AG20443 (cell line): ENCODE measurements at places on chromosomes 4 and X.

DNA sequence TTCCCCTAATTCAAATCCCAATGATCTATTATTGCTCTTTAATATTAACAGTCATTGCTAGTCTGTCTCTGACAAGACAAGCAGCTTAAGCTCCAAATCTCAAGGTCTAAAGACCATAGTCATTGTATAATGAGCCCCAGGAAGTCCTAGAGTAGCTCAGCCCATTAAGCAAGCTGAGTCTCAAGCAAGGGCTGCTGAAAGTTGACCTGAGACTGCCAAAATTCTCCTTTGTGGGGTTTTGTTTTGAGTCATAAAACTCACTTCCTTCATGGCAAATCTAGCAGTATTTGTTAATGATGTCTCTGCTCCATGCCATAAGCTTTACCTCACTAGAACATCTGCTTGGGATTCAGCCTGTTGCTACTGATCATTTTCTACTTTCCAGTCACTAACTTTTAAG lies 313.2 kb downstream of the ANTXR2 start:
- DNase-seq, result no peak

GRCh38 chrX:68147848-68148247 lies 285.4 kb downstream of the OPHN1 start:
- DNase-seq, result no peak

DNA sequence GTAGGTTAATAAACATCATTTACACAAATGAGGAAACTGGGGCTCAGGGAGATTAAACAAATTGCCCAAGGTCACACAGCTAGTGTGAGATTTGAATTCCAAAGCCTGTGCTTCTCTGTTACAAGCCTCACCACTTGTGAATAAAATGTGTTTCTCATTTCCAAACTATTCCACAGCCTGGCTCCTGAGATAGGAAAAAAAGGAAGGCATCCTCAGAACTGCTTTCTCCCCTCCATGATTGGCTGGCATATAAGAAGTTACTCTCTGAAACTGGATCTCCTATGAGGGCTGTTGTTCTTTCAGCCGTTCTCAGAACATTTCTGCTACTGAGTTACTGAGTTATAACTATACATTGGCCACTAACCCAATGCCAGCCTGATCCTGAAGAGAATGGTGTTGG lies 237.9 kb downstream of the MAML3 start:
- no peak for DNase-seq

- DNase-seq, result no peak
Observed at GRCh38 chr4:38870098-38870808, 2.6 kb downstream of the FAM114A1 start.

DNA sequence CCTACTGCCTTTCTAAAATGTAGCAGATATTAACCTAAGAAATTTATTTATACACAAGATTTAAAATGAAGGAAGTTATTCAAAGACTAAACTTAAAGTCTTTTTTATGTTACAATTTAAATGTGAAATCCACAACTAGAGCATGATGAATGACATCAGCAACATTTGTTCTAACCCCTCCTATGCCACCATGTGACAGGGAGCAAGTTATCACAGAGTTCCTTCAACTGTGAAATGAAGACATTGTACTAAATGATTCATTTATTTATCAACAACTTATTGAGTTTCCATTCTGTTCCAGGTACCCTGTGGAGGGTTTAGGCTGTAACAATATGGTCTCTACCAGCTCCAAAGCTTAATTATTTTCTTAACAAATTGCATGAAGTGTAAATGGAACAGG lies 76.9 kb downstream of the SLC39A8 start:
- DNase-seq, result no peak
